ENCODE measurements at places on chromosomes 16 and 17.

DNA sequence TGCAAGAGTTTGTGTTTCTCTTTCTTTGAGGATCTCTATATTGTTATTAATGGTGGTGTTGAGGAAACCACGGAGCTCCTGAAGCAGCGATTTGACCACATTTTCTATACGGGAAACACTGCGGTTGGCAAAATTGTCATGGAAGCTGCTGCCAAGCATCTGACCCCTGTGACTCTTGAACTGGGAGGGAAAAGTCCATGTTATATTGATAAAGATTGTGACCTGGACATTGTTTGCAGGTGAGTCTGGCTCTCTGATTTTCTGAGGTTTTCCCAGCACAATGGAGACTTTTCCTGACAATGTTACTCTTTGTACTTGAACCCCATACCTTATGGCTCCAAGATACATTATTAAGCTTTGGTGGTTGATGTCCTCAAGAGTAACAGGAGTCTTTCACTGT lies 7.8 kb downstream of the ALDH3A2 start:
- no peak for DNase-seq

- no peak for DNase-seq
These were observed 10.6 kb upstream of the RHBDF2 start for GRCh38 chr17:76511668-76512365.

DNA sequence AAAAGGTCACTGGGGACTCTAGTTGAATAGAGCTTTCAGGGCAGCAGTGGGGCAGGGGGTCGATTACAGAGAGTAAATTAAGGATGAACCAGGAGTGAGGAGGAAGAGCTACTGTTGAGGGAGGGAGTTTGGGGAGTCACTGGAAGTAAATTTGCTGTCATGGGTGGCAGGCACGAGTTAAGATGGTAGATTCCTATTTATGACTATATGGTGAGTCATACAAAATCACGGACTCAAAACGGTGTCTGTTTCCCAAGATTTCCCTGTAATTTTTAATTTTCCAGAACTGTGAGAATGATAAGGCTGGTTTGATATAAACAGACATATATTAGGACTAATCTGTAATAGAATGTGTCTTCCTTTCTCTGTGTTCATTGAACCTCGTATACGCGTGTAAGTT lies 287.6 kb upstream of the GOT2 start:
- DNase-seq, result no peak

GRCh38 chr17:17139972-17140589 lies 66.1 kb downstream of the PLD6 start:
- DNase-seq, result peak; percentile 17

- no peak for DNase-seq
These were observed 39.9 kb upstream of the ABCC11 start for GRCh38 chr16:48287239-48287638.

DNA sequence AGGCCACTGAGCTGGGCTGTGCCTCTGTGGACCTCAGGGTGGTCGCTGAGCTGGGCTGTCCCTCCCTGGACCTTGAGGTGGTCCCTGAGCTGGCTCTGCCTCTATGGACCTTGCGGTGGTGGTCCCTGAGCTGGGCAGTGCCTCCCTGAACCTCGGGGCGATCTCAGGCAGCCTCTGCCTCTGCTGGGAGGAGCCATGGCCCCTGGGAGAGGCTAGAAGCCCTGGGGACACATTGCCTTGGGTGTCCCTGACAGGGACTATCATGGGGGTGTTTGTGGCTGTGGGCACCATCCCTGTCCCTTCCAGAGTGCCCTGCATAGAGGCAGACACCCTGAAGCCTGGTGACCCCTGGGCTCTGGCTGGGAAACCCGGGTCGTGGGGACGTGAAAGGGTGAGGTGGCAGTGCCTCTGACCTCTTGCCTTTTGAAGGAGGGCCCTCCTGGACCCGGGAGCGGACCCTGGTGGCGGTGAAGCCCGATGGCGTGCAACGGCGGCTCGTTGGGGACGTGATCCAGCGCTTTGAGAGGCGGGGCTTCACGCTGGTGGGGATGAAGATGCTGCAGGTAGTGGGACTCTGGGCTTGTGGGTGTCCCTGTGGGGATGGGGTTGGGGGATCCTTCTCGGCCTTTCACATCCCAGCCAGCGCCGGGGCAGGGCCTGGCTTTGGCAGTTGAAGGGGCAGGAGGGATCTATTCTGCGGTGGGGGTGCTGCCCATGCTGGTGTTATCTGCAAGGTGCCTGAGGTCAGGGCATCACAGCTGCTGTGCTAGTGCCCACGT lies 1.8 kb downstream of the NME4 start:
- no peak for DNase-seq

GRCh38 chr16:67968400-67969253 lies at the start of gene SLC12A4:
TSS of gene SLC12A4 (minus strand) at chr16:67968637. CDS start at chr16:67968553, 84 bp downstream.
- peak; percentile 54 for DNase-seq

DNA sequence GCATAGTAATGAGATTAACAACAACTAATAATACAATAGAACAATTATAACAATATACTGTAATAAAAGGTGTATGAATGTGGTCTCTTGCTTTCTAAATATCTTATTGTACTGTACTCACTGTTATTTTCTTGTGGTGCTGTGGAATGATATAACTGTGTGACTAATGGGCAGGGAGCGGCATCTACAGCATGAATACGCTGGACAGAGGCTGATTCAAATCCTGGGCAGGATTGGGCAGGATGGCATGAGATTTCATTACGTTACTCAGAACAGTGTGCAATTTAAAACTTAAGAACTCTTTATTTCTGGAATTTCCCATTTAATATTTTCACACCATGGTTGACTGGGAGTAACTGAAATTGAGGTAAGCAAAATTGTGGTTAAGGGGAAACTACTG lies 1239.8 kb upstream of the GOT2 start:
- DNase-seq, result no peak
